ENCODE measurements at places on chromosomes 11 and 22.

DNA sequence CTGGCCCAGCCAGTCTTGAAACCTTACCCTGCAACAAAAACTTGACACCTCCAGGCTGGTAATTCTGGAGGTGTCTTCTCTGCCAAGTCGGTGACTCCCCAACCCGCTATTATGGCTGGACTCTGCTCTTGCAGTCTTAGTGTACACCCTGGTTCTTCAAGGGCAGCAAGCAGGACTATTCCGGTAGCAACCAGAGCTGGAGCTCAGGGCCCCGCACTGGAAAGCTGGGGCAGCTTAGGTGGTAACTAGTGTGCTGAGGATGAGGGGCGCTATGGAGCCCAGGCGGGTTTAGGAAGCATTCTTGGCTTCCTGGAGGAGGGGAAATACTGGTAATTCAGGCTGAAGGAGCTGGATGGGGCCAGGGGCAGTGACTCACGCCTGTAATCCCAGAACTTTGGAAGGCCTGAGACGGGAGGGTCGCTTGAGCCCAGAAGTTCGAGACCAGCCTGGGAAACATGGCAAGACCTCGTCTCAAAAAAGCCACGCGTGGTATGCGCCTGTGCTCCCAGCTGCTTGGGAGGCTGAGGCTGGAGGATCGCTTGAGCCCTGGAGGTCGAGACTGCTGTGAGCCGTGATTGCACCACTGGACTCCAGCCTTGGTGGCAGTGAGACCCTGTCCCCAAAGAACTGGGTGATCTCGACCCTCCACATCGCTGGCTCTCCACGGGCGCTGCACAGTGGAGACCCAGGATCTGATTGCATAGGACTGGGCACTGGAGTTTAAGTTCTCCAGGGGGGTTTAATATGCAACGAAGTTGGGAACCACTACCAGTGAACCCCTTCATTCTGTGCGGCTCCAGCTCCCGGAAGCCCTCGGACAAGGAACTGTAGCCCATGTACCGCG lies 10.6 kb upstream of the AIFM3 start:
- DNase-seq, result no peak

- DNase-seq, result peak; percentile 52
Measured at GRCh38 chr11:122743949-122744348, 88.4 kb downstream of the UBASH3B start.

DNA sequence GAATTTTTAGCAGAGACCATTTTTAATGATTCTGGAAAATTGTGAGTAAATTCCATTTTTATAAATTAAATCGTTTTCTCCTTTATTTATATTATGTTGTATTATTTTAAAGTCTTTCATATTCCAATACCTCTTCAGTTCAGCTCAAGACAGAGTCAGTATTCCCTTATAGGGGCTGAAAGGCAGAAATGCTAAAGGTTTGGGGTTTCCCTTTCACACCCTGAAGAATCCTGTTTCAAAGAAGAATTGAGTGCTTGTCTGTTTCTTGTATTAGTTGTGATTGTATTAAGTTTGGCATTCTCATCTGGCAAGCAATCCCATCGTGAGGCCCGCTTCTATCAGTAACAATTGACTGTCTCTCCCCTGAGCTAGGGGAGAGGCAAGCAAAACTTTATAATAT lies 57.4 kb downstream of the PACSIN2 start:
- DNase-seq, result no peak

- DNase-seq, result peak; percentile 9
Measured at GRCh38 chr11:14499178-14499559, 442 bp downstream of the COPB1 start.

DNA sequence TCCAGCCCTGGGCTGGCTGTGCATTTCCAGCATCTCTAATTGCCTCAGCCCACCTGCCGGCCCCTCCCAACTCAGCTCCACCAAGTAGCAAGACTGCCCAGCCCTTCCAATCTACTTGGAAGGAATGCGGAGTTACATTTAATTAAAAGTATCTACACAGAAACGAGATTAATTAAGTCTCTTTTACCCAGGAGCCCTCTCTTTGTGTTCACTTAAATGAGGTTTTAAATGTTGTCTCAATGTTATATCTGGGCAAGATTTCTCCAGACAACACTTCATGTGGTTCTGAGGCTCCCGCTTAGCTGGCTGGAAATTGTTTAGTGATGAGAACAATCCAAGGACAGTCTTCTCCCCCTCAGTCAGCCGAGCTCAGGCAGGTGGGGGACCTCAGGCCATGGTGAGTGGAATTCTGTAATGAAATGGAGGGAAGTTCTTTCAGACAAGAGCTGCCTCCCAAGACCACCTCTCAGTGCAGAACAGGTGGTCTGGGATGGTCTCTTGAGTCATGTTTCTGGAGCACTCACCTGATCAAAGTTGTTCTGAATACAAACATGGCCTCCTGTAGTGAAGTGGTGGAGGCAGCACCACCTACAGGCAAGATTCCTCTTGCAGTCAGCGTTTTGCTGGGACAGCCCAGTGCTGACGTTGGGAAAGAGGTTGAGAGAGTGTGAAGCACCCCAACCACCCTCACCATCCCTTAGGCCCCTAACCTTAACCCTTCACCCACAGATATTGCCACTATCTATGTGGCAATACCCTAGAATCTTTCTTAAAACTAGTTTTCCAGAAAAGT lies 371.6 kb downstream of the CADM1 start:
- no peak for DNase-seq

DNA sequence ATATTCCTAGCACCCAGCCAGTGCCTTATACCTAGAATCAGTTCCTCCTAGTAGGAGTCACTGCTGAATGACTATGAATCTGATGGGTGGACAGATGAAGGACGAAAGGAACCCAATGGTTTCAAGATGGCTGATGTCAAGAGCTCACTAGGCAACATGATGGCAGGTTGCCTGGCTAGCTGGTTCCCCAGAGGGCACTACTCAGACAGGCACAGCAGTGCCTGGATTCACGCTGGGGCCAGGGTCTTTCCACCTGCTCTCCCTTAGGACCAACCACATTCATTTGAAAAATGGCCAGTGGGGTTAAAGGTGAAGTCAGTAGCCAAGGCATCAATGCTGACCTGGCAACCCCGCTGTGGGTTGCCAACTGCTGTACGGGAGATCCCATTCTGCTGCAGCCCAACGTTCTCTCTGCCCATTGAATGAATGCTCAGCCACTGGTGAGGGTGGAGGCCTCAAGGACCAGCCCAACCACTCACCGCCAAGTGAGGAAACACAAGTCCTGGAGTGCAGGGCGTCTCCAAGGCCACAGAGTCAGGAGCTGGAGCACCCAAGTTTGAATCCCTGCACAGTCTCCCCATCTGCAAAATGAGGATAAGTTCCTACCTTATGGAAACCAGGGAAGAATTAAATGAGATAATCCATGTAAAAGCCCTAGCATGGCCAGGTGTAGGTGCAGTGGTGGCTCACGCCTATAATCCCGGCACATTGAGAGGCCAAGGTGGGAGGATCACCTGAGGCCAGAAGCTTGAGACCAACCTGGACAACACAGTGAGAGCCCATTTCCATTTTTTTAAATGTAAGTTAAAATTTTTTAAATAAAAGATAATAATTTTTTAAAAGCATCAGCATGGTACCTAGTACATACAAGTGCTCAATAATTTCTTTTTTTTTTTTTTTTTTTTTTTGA lies 12.4 kb downstream of the MYH9 start:
- DNase-seq, result no peak

DNA sequence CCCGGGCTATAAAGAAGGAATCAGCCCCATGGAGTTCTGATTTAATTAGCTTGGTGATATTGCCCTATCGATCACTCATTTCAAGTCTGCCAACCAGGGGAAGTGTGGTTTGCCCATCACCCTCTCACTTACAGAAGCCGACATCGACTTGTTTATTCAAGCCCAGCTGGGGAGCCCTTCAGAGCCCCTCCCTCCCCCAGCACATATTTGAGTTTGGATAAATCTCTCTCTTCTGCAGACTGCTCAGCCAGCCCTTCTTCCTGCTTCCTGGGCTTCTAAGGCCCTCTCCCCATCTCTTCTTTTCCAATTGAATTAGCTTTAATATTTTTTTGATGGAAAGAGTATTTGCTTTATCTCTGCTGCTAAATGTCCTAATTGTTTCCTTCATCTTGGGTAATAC lies 299.0 kb downstream of the MIAT start:
- DNase-seq, result no peak

- DNase-seq, result no peak
Measured at GRCh38 chr11:105023003-105023402, at the start of gene CASP5. Gene CASP5 (minus strand): TSS chr11:105023168. CDS start chr11:105023136, 32 bp downstream.

GRCh38 chr11:99918761-99919160 lies 768.3 kb upstream of the ARHGAP42 start:
- no peak for DNase-seq

All from stimulated activated CD8-positive, alpha-beta memory T cell treated with anti-CD3 and anti-CD28 coated beads, Interleukin-7, amount 100 ng/mL, for 1 hour (primary cell).